Endodermal cell (in vitro differentiated cells): ENCODE measurements at places on chromosomes 3 and 15. TPM values are rescaled to one million over a fixed set of nuclear protein-coding genes. Genes with fewer than 3 reads are reported as not detected.

DNA sequence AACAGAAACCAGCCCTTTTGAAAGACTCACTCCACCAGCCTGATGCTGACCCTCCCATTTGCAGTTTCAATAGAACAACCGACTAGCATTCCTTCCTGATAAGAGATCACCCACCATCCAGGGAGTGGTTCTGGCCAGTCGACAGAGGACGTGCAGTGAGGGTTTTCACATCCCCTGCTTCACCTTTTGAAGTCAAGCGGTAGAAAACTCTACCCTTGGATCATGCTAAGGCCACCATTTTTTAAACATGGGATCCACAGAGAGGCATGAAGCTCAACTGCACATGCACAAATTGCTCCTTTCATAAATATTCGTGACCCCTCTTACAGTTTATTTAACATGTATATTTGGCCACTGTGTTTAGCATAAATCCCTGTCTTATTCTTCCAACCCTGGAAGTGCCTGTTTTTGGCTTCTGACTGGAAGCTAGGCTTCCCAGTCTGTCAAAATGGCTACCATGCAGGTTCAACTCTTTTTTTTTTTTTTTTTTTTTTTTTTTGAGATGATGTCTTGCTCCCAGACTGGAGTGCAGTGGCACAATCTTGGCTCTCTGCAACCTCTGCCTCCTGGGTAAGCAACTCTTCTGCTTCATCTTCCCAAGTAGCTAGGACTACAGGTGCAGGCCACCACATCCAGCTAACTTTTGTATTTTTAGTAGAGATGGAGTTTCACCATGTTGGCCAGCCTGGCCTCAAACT lies 1.0 kb upstream of the THUMPD3 start:
- peaks cover 23% of the 10 kb centered on the region for H3K36me3 ChIP-seq
- H3K4me3 ChIP-seq, result peak overlapping the region; percentile 84
- H3K27ac ChIP-seq, result no peak overlapping the region

DNA sequence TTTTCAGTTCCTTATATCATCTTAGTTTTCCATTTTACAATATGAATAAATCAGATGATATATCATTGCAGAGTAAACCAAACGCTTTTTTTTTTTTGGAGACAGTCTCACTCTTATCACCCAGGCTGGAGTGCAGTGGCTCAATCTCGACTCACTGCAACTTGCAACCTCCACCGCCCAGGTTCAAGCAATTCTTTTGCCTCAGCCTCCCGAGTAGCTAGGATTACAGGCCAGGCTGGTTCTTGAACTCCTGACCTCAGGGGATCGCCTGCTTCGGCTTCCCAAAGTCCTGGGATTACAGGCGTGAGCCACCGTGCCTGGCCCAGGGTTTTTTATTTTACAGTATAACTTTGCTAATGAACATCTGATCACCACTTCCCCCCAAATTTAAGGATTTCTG lies 5.9 kb upstream of the EBLN2 start:
- peaks cover 2% of the 10 kb centered on the region for H3K4me1 ChIP-seq
- H3K27ac ChIP-seq, result peak overlapping the region; percentile 32
- no peak overlapping the region for H3K4me3 ChIP-seq
- DNase-seq, result peak; percentile 68

SNX22 gene
- 1.9 and 2.6 TPM in 2 replicates for total RNA-seq

- DNase-seq, result peak; percentile 74
- H3K27ac ChIP-seq, result peak overlapping the region; percentile 52
- H3K4me3 ChIP-seq, result no peak overlapping the region
- H3K36me3 ChIP-seq, result no peaks in the 10 kb centered on the region
- H3K27me3 ChIP-seq, result no peaks in the 10 kb centered on the region
- H3K4me1 ChIP-seq, result peaks cover 6% of the 10 kb centered on the region
These were observed 12.6 kb downstream of the ABHD6 start for GRCh38 chr3:58250093-58250707.

GRCh38 chr3:46065294-46065705 lies 38.0 kb upstream of the XCR1 start:
- no peak overlapping the region for H3K27ac ChIP-seq
- no peaks in the 10 kb centered on the region for H3K36me3 ChIP-seq
- no peak overlapping the region for H3K4me3 ChIP-seq
- H3K27me3 ChIP-seq, result no peaks in the 10 kb centered on the region
- H3K4me1 ChIP-seq, result no peaks in the 10 kb centered on the region

DNA sequence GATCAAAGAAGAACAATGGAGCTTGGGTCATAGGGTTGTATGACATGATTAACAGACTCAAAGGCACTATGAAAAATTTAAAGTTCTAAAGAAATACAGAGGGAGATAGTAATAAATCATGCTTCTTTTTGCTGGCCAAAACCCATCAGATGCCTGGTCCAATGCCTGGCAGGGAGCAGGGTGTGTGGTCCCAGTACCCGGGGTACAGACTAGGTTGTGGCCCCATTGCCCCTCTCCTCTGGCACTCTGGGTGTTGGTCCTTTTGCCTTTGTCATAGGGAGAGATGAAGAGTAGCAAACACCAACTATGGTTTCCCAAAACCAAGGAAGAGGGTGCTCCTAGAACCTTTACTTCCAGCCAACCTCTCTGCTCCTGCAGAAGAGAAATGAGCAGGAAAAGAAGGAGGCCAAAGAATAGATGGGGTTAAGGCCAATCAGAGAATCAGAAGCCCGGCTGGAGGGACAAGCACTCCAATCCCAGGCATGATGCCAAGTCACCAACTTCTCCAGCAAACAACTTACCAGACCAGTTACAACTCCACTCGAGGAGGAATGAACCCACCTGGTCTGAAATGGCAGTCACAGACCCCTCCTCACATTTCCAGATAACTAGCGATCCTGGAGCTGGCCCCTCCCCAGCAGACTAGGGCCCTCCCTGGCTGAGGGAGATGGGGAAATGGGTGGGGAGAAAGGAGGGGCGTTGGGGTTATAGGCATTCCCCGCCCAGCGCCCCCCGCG lies 1.8 kb downstream of the IGDCC3 start:
- no peak overlapping the region for H3K27ac ChIP-seq
- H3K36me3 ChIP-seq, result peaks cover 5% of the 10 kb centered on the region
- H3K4me1 ChIP-seq, result peaks cover 8% of the 10 kb centered on the region
- no peak overlapping the region for H3K4me3 ChIP-seq
- peaks cover 15% of the 10 kb centered on the region for H3K27me3 ChIP-seq

GRCh38 chr15:79083154-79083553 lies 7.4 kb downstream of the RASGRF1 start:
- H3K27ac ChIP-seq, result no peak overlapping the region
- H3K27me3 ChIP-seq, result peaks cover 61% of the 10 kb centered on the region
- no peaks in the 10 kb centered on the region for H3K4me1 ChIP-seq
- no peak overlapping the region for H3K4me3 ChIP-seq

ATP13A3 gene
- total RNA-seq, result 125 to 134 TPM (median 131 TPM) in 3 replicates

GRCh38 chr15:84112025-84112424 lies 123.5 kb upstream of the GOLGA6L4 start:
- no peak overlapping the region for H3K27ac ChIP-seq
- H3K4me1 ChIP-seq, result no peaks in the 10 kb centered on the region
- no peaks in the 10 kb centered on the region for H3K27me3 ChIP-seq
- no peaks in the 10 kb centered on the region for H3K36me3 ChIP-seq

GPR62 gene
- 0.17 to 0.63 TPM (median 0.40 TPM) in 3 replicates for total RNA-seq

DNA sequence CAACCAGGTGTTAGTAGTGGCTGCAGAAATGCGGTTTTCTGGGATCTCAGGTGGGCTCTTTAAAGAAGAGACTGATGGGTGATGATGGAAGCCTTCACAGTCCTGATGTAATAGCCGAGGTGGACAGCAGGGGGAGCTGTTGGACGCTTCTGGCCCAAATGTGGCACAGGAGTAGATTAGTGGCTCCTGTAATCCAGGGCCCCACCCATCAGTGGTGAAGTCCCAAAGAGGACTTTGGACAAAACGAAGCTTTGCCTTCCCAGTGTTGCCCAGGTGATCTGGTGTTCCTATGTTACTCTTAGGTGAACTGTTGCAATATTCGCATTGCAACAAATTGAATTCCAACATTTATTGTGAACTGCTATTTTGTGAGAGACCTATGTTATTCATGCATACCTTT lies 31.8 kb upstream of the MYZAP start:
- no peaks in the 10 kb centered on the region for H3K27me3 ChIP-seq
- peaks cover under 1% of the 10 kb centered on the region for H3K4me1 ChIP-seq
- no peak overlapping the region for H3K27ac ChIP-seq

DNA sequence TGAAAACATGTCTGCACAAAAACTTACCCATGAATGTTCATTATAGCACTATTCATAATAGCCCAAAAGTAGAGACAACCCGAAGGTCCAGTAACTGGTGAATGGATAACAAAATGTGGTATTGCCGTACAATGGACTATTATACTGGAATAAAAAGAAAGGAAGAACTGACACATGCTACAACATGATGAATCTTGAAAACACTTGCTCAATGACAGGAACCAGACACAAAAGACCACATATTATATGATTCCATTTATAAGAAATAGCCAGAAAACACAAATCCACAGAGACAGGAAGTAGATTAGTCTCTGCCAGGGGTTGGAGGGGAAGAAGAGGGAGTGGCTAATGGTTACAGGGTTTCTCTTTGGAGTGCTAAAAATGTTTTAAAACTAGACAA lies 18.3 kb downstream of the SHC4 start:
- no peaks in the 10 kb centered on the region for H3K36me3 ChIP-seq
- no peak overlapping the region for H3K27ac ChIP-seq
- no peak overlapping the region for H3K4me3 ChIP-seq
- no peak for DNase-seq
- H3K27me3 ChIP-seq, result no peaks in the 10 kb centered on the region
- H3K4me1 ChIP-seq, result peaks cover 4% of the 10 kb centered on the region

- DNase-seq, result no peak
- H3K4me1 ChIP-seq, result no peaks in the 10 kb centered on the region
- H3K27ac ChIP-seq, result no peak overlapping the region
- peak overlapping the region; percentile 21 for H3K4me3 ChIP-seq
- H3K27me3 ChIP-seq, result no peaks in the 10 kb centered on the region
- H3K36me3 ChIP-seq, result no peaks in the 10 kb centered on the region
These were observed 8.3 kb downstream of the ITPR1 start for GRCh38 chr3:4501437-4501836.

DNAH12 gene
- total RNA-seq, result 0.25 and 0.77 TPM in 2 replicates
